ENCODE measurements at places on chromosomes 7 and 10.

GRCh38 chr7:2196381-2197378 lies 36.1 kb downstream of the MAD1L1 start:
- no peak for DNase-seq

- DNase-seq, result no peak
Measured at GRCh38 chr7:123916240-123916724, 8.8 kb upstream of the SPAM1 start.

DNA sequence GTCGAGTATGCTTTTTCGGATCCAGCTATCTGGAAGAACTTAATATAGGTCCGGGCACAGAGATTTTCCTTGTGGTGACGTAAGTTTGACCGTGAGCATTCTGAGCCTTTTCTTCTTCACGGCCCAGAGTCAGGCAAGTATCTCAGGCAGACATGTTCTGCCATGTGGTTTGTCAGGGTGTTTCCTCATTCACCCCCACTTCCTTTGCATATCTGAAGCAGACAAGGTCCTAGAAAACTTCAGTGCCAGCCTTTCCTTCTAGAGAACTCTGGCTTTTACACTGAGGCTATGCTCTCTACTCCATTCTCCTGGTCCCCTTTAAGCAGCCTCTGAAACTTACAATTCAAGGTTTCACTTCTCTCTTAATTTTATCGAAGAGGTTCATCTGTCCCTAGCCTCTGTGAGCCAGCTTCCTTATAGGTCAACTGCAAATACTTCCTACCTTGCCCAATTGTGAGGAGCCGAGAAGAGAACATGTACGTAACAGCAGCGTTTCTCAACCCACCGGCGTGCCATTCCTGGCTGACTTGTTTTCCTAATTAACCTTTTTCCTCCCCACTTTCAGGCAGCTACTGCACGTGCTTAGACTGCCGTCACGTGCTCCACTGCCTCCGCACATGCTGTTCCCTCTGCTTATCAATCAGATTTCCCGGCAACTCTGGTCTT lies 47.3 kb downstream of the CDCA7L start:
- DNase-seq, result no peak

- DNase-seq, result no peak
Measured at GRCh38 chr7:95780665-95781064, 8.3 kb downstream of the DYNC1I1 start.

- no peak for DNase-seq
Measured at GRCh38 chr10:113646336-113647201, 17.3 kb downstream of the NRAP start.

GRCh38 chr10:1939016-1939415 lies 201.7 kb upstream of the ADARB2 start:
- DNase-seq, result no peak

DNA sequence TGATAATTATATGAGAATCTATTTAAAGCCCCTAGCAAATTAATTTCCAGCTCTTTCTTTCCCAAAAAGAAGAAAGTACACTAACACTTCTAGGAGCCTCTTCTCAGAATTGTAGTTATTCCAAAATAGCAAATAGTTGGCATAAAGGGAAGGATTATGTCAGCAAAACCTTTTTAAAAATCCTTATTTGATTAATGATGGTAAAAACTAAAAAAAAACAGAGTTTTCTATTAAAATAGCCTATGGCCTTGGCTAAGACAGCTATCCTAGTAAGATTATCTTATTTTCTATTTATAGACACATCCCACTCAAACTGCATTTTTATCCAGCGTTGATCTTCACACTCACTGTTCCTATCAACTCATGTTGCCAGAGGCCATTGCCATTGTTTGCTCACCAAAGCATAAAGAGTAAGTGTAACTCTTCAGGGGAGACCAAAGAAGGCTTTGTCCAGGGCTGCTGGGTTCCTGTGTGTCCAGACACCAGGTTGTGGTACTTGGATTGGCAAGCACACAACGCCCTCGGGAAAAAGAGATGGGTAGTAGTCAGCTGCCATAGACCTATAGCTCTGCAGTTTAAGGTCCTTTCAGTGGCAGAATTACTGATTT lies 31.5 kb downstream of the ACTA2 start:
- no peak for DNase-seq

GRCh38 chr10:111240348-111240747 lies 163.5 kb downstream of the ADRA2A start:
- no peak for DNase-seq

DNA sequence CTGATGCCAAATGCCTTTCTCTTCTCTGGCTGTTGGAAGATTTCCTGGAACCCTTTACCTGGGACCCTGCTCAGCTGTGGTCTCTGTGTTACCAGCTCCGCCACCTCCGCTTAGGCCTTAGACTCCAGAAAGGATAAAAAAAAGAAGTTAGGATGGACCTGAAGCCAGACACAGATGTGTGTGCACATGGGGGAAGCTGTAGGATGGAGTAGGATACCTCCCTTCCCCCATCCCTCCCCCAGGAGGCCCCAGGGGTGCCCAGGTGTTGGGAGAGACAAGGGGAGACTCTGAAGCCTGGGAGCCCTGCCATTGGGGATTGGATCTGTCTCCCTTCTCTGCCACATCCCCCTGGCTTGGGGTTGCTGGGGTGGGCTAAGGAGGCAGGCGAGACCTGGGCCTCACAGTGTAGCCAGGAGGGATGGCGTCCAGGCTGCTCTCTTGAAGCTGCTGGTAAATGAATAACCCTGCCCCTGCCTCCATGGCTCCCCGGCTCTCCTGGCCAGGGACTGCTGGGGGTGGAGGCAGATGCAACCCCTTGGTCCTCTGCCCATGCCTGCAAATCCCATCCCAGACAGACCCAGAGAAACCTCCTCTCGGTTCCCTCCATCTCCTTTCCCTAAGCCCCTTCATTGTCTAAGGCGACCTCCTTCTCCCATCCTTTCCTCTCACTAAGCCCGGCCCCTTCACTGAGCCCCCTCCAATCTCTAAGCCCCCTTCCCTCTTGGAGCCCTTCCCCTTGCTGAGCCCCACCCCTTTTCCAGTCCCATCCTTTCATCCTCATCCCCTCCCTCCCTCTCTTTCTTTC lies 8.0 kb downstream of the CLDN3 start:
- no peak for DNase-seq

DNA sequence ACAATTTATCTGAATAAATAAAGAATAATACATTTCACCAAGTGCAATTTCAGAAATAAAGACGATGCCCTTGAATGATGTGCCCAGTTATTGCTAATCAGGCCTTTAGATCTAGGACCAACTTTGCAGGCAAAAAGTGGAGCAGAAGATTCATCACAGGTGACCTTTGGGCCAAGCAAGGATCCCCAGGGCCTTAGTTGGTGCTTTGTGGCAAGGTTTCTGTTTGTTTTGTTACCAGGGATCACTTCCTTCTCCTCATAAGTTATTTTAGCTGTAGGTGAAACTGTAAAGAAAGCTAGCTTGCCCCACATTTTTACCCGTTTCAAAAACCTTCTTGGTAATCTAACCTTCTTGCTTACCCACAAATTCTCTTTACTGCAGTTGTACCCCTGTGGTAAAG lies 323.2 kb downstream of the NEBL start:
- DNase-seq, result no peak

DNA sequence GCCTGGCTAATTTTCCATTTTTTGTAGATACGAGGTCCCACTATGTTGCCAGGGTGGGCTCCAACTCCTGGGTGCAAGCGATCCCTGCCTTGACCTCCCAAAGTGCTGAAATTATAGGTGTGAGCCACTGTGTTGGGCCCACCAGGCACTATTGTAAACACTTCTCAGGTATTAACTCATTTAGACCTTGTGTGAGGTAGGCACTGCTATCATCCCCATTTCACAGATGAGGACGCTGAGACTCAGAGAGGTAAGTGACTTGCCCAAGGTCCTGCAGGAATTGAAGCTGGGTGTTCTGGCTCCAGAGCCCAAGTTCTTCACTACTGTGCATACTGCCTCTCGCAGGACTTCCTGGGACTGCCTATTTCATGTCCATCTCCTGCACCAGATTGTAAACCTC lies 67.1 kb upstream of the SYPL1 start:
- DNase-seq, result no peak

GRCh38 chr10:109743574-109743973 lies 179.7 kb downstream of the XPNPEP1 start:
- DNase-seq, result no peak

GRCh38 chr10:34046506-34047034 lies 712.1 kb upstream of the NRP1 start:
- no peak for DNase-seq

GRCh38 chr10:93063977-93064660 lies 3.5 kb downstream of the CYP26C1 start:
- DNase-seq, result no peak

GRCh38 chr7:45075871-45076796 lies 12.6 kb downstream of the NACAD start:
- no peak for DNase-seq

- DNase-seq, result no peak
Measured at GRCh38 chr7:133234961-133235875, 17.7 kb upstream of the EXOC4 start.

GRCh38 chr7:78165854-78166253 lies 367.3 kb downstream of the PHTF2 start:
- DNase-seq, result no peak

DNA sequence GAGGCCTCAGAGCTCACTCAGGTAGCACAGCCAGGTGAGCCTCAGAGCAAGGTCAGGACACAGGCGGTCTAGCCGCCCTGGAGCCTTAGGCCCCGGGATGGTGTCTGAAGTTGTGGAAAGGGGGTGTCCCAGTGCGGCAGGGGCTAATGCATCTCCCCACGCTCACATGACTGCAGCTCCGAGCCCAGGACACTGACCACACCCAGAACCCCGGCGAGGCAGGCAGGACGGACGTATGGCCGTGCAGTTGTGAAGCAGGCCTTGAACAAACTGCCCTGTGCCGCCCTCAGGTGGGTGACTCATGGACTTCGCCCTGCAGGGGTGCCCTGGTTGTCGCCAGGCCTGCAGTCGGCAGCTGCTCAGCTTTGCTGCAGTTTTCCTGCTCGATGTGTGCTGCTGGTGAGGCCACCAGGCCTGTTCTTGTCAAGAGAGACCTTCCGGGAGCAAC lies 5.0 kb upstream of the PRKAR1B start:
- DNase-seq, result no peak

DNA sequence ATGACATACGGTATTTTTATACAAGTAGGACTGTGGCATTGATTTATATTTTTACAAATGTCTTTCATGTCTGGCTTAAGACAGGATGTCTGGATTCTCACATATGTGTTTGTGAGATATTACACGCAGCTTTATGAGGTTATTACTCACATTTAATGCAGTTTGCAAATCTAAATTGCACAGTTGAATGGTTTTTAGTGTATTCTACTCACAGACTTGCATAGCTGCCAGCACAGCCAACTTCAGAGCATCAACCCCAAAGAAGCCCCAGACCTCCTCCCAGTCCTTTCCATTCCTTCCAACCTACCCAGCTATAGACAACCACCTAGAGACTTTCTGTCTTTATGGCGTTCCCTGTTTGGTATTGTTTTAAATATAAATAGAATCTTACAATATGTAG lies 193.8 kb upstream of the SHH start:
- DNase-seq, result no peak

- DNase-seq, result no peak
Measured at GRCh38 chr7:5477723-5478531, 54.3 kb upstream of the TNRC18 start.

- no peak for DNase-seq
Measured at GRCh38 chr10:131968949-131969348, 12.8 kb downstream of the BNIP3 start.

DNA sequence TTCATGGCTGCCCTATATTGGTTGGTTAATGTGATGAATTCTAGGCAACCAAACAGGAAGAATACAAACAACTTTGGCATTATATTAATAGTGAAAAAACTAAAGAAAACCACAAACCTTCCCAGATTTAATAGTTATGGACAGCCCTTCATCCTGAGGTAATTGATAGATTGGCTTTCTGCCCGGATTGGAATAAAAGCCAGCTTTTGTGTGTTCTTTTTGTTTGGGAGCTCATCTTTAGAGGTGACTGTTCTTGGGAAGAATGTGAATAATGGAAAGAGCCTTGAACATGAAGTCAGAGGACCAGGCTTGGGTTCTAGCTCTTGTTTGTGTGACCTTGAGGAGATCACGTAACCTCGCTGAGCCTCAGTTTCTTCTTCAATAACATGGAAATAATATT lies 92.3 kb downstream of the VTI1A start:
- DNase-seq, result no peak

DNA sequence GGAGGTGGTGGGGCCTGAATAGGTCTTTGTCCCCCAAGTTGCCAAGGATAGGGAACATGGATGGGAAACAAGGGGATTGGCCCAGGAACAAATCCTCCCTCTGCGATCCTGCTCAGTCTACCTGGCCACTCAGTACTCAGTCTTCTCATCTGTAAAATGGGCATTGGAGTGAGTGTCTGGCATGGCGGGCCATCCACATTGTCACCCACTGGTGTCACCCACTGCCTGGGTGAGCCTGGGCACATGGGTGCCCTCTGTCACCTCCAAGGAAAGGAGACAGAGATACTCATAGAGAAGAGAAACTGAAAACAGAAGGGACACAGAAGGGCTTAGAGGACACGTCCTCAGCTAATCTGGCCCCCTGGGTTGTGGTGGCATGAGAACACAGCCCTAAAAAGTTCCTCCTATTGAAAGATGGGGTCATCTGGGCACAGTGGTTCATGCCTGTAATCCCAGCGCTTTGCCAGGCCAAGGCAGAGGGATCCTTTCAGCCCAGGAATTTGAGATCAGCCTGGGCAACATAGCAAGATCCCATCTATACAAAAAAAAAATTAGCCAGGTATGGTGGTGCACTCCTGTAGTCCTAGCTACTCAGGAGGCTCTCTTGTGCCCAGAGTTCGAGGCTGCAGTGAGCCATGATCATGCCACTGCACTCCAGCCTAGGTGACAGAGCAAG lies 12.5 kb upstream of the TNRC18 start:
- DNase-seq, result no peak

- DNase-seq, result no peak
Measured at GRCh38 chr10:77347052-77347451, 290.6 kb downstream of the KCNMA1 start.

GRCh38 chr7:32519763-32520162 lies 24.5 kb downstream of the AVL9 start:
- no peak for DNase-seq

DNA sequence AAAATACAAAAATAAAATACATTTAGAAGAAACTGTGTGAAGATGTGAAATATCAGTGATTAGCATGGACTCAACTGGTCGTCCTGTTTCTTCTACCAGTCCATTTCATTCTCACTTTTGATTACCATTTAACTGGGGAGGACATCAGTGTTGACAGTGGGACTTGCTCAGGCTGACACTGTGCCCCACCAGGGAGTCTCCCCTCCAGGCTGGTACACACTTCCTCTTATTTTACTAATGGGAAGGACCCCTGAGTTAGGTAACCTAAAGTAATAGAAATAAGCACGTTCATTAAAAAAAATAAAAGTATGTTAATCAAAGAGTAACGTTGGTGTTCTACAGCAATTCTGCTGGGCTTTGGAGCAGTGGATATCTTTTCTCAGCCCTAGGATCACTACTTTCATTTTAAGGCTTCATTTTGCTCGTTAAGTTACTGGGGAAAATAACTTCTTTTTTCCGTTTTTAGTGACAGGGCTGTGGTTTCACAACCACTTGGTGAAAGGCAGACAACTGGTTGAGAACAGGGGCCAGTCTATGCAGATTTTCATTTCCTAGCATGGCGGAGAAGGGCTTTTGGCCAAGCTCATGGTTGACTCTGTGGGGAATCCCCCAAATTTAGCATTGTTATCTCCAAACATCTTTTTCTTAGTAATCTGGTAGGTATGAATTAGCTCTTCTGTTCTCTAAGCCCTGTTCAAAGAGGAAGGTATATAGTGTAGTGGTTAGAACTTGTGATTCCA lies 2.1 kb downstream of the SNX10 start:
- DNase-seq, result peak; percentile 18
